ENCODE measurements at places on chromosomes 1 and 21. TPM values are rescaled to one million over a fixed set of nuclear protein-coding genes. Genes with fewer than 3 reads are reported as not detected.

GRCh38 chr1:8510041-8510823, 192.3 kb downstream of the SLC45A1 start:
- peak; percentile 33 for DNase-seq

KRTAP19-1 gene
- total RNA-seq: not detected

SLAMF9 gene
- not detected for total RNA-seq

GRCh38 chr1:93702111-93702827, 20.6 kb upstream of the BCAR3 start:
- DNase-seq: peak; percentile 92

Measured in myocyte (in vitro differentiated cells).